ENCODE measurements at places on chromosomes 4 and X.

DNA sequence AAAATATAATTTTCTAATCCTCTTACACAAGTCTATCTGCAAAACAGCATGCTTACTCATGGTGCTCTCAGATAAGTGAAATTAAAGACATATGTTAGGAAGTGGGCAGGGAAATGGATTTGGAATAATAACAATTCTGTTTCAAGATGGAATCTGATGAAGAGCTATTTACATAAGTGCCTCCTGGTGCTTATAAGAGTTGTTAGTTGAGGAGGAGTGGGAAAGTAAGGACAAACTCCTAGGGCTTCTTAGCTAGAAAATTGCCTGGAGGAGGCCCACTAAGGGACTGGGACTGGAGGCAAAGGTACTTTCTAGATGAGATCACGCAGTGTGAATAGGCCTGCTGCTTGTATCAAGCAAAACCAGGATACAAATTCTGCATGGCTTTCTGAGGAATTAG is 939.8 kb downstream of the GLUD2 start:
- DNase-seq: no peak

GRCh38 chrX:2614911-2615310 is 76.2 kb upstream of the CD99 start:
- DNase-seq: no peak

- DNase-seq: no peak
These were observed 43.5 kb upstream of the ZNF330 start for GRCh38 chr4:141177171-141177570.

DNA sequence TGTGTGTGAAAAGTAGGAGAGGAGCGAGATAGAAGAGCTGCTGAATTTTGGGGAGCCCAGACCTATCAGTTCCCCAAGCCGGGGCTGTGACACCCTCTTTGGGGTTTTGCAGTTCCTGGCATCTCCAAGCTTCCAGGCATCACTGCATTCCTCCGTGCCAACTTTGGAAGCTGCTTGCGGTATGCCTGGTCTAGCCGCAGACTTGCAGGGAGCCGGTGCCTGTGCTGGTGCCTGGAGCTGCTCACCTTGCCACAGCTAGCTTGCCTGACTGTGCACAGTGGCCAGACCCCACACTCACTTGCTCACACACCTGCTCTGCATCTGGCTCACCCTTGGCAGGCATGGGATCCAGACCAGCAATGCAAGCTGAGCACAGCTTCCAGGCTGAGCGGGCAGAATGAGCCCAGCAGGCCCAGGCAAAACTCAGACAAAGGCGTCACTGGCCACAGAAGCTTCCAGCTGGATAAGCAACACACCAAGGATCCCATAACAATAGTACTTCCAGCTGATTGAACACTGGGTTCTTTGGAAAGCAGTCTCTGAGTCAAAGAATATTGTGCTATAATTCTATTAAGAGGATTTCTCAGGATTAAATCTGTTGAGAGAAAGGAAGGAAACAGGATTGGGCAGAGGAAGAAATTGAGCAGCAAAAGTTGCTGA is 390.9 kb downstream of the TEX13C start:
- no peak for DNase-seq

DNA sequence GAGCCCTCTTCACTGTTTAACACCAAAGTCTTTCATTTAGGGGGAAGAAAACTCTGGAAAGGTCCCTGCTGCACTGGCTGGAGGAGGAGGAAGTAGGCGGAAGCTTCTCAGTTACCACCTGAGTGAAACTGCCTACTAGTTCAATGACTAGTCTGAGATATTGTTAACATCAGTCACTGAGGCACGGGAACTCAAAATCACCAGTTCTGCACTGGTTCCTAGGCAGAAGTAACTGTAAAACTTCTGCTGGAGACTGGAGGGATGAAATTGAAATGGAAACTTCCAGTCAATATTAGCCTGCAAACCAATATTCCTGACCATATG is 178.3 kb downstream of the SNCA start:
- no peak for DNase-seq

All from stimulated activated CD4-positive, alpha-beta T cell treated with anti-CD3 and anti-CD28 coated beads, Interleukin-1b, Interleukin-23, amount 100 ng/mL, for 1 hour (primary cell).